ENCODE measurements at places on chromosomes 11 and 22.

- no peak for DNase-seq
Observed at GRCh38 chr11:62433141-62433903, 14.5 kb downstream of the SCGB1A1 start.

DNA sequence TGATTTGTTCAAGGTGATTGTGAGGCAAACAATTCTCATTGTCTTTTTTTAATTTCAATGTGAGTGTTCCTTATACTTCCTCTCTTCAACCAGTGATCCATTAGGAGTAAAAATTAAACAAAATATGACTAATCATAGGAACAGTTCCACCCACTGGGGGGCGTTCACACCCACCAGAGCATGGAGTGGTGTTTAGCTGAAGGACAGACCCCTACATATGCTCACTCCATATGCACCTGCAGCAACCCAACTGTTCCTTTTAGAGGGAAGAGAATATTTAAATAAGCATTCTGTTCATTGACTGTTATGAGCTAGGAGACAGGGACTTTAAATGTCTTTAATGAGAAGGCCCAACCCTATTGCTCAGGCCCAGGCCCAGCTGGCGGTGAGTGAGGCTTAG is 78.7 kb upstream of the DRD2 start:
- DNase-seq, result no peak

GRCh38 chr22:26273011-26273675 is 103.9 kb downstream of the SEZ6L start:
- DNase-seq, result no peak

DNA sequence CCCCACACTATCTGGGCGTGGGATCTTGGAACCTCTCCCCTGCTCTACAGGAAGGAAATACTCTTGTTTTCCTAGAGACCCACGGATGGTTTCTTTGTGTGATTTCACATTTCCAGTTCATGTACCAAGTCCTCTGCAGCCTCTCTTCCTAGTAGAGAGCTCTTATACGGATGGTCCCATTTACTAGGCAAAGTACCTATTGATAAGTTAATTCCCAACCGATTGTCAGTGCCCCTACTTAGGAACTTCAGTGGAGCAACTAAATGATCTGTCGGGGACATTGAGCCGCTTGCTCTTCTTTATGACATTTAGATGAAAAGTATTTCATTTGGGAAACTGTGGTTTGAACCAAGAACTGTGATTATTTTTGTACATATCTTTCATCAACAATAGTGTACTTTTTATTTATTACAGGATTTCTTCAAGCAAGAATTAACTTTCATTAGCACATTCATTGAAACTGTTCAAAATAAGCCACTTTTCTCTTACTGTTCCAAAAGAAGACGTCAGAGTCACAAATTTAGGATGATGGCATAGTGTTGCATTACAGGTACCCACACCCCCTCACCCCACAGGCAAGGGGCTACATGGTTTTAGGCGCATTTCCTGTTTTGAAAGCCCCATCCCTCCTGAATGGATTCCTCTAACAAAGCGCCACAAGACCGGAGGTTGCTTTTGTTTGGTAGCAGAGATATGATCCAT is 34.2 kb downstream of the ELMOD1 start:
- DNase-seq, result no peak

DNA sequence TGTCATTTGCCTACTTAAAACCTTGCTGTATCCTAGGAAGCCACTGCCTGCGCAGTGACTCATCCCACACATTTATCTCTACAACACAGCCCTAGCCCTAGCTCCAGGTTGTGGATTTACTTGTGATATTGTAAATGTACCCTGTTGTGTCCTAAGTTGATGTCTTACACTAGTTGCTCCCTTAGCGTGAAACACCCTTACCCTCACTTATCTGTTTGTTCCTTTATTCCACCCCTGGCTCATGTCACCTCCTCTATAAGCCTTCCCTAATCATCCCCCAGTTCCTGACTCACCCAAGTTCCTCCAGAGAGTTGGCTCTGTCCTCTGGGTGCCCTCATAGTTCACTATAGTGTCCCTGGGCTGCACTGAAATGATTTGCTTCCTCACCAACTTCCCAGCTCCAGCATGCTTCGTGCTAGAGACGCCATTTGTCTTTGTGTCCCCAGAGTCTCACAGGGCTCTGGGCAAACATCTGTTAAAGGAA is 431.8 kb upstream of the FAT3 start:
- DNase-seq, result no peak

GRCh38 chr22:44444341-44445306 is 53.4 kb downstream of the RTL6 start:
- DNase-seq, result no peak

DNA sequence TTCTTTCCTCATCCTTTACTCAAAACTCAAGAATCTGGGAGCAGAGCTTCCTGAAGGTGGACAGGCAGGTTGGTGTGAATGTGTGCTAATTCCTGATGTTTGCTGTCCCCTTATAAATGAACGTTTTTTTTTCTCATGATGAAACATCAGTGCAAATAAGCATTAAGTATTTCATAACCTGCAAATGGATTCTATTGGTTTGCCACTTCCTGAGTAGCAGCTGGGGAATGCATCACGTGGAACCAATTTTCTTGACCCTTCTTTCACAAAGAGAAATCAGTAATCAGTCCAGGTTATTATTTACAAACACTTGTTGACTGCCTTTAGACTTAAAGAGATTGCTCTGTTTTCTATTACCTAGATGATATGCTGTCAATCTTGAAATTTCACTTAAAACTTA is 40.1 kb upstream of the SCN3B start:
- DNase-seq, result no peak

DNA sequence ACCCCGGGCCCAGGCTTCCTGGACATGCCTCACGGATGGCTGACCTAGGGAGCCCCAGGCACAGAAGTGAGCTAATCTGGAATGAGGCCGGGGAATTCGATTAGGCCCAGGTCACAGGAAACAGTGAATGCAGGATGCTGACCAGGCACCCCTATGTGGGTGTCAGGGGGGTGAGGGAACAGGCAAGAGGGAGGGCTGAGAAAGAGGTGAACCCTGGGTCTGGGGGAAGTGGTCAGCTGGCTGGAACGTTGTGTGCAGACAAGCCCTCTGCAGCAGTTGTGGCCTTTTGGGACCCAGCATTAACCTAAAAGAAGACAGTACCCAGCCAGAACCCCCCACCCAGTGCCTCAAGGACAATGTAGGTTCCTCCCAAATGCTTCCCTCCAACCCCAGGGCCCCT is 8.1 kb downstream of the SERHL2 start:
- no peak for DNase-seq

- no peak for DNase-seq
Observed at GRCh38 chr11:19546325-19546724, 166.3 kb upstream of the NAV2 start.

DNA sequence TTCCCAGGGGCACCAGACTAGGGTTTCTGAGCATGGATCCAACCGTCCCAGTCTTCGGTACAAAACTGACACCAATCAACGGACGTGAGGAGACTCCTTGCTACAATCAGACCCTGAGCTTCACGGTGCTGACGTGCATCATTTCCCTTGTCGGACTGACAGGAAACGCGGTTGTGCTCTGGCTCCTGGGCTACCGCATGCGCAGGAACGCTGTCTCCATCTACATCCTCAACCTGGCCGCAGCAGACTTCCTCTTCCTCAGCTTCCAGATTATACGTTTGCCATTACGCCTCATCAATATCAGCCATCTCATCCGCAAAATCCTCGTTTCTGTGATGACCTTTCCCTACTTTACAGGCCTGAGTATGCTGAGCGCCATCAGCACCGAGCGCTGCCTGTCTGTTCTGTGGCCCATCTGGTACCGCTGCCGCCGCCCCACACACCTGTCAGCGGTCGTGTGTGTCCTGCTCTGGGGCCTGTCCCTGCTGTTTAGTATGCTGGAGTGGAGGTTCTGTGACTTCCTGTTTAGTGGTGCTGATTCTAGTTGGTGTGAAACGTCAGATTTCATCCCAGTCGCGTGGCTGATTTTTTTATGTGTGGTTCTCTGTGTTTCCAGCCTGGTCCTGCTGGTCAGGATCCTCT is 709 bp downstream of the MRGPRX4 start:
- DNase-seq, result no peak

DNA sequence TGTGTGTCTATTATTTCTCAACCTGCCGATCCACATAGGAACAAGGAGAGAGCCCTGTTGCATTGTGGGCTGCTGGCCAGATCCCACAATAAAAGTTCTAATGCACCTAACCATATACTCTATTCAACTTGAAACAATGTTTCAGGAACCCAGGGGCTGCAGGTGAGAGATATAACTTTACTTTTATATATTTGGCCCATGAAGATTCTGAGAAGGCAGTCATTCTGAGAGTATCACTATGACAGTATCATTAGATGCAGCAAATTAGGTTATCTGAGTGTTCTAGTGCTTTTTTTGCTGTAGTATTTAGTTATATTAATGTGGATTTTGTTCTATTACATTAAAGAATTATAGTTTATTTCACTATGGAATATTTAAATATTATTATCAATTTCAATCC is 655.1 kb upstream of the ARHGAP42 start:
- no peak for DNase-seq

GRCh38 chr11:130581646-130582045 is 133.2 kb downstream of the ADAMTS15 start:
- no peak for DNase-seq

DNA sequence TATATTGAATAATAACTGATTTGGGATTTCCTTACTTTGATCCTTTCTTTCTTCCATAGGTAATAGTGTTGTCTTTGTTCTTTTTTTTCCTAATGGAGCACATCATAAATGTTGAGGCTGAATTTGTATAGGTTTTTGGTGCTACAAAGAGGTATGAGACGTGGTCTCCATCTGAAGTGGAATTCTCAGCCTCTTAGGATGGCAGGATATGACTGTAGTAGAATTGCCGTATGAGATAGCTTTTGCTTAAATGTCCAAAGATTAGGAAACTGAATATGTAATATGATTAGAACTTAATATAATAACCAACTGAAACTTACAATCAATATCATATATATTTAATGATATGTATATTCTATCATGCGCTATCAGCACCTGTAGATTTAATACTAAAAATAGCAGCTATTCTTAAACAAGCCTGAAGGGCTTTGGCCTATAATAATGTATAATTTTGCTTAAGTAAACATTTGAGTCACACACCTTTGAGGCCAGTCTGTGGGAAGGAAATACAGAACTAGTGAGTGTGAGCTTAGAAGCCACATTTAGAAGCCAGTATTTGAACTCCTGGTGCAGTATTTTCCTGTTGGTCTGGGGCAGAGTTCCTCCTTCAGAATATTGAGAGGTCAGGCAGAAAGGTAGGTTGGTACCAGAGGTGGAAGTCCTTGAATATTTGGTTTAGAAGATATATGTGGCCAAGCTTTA is 62.6 kb downstream of the SWAP70 start:
- peak; percentile 10 for DNase-seq

- no peak for DNase-seq
Observed at GRCh38 chr11:118714816-118715215, 35.4 kb upstream of the TREH start.

DNA sequence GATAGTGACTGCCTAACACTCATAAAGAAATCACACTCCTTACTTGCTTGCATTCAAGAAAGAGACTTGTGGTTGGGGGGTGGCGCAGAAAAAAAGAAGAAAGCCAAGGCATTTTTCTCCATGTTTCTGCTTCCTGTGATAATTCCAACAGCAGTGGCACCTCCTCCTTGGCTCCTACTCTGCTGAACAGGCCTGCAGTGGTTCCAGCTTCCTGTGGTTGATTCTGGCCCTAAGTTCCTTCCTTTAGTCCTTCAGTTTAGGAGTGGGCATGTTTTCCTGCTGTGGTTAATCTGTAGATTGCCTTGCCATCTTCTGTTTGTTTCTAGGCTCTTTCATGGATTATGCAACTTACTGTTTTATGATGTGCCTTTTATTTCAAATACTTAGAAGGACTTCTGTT is 940.4 kb downstream of the DLG2 start:
- no peak for DNase-seq

- no peak for DNase-seq
Observed at GRCh38 chr11:118042141-118042540, 34.7 kb upstream of the TMPRSS4 start.

DNA sequence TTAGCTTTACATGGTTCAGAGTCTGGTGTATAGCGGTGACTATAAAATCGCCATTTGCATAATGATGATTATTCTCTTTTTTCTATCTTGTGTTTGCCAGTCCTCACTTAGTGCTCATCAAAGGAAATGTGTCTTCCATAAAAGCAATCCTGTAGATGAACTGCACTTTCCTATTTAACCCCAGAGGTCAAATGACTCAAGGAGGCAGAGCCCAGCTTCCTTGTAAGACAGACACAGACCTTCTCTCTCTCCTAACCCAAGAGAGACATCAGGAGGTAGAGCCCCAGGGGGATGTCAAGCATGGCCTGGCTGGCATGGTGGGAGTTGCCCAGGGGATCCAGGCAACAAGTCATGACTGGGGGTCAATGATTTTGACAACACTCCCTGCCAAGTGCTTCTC is 46.9 kb upstream of the CRTAM start:
- no peak for DNase-seq

GRCh38 chr11:120601536-120601935 is 90.0 kb downstream of the GRIK4 start:
- no peak for DNase-seq

GRCh38 chr11:45517171-45517770 is 148.2 kb downstream of the CHST1 start:
- no peak for DNase-seq

- no peak for DNase-seq
Observed at GRCh38 chr11:18540207-18541009, 13.7 kb upstream of the TSG101 start.

- DNase-seq, result no peak
Observed at GRCh38 chr11:116707746-116708145, 65.0 kb downstream of the BUD13 start.

DNA sequence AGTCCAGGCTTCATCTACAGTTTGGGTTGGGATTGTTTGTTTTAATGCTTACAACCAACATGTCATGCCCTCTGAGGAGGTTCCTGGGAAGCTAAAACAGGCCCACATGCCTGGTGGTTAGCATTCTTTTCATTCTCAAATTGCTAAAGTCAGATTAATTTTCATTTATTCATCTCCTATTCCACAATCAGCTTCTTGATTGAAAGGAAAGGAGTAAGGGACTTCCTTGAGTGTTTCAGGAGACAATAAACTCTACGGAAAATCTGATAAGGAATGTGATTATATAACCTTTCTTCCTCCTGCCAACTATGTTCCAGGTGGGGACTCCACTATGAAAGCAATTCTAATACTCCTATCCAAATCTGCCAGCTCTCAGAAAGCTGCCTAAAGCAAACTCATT is 30.8 kb downstream of the MRTFA start:
- DNase-seq, result no peak

DNA sequence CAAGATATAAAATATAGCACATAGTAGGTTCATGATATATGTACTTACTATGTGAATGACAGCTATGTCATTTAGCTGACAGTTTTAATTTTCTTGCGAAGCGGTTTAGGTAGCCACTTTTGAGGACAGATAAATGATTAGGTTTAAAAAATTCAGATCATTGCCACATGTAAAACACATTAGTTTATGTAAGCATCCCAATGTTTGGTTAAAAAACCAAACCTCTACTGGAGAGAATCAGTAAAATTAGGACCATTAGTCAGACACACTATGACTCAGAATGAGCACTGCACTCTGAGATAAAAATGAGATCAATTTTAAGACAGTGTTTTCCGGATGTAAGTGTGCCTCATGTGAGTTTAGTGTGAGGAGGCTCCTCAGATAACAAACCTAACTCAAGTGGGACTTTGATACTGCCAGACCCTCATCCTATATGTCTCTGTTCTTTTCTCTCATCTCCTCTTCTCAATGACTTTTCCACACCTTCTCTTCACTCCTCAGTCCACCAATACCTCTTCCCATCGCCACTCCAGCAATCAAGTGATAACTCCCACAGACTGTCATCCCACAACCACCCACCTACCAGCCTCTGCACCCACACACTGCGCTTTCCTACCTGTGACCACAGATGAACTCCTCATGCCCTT is 6.8 kb upstream of the OR2AT4 start:
- DNase-seq, result peak; percentile 41

GRCh38 chr11:57562596-57562995 is 4.9 kb downstream of the UBE2L6 start:
- no peak for DNase-seq

All from AG09309 (cell line).